ENCODE measurements at places on chromosomes 11 and 22.

DNA sequence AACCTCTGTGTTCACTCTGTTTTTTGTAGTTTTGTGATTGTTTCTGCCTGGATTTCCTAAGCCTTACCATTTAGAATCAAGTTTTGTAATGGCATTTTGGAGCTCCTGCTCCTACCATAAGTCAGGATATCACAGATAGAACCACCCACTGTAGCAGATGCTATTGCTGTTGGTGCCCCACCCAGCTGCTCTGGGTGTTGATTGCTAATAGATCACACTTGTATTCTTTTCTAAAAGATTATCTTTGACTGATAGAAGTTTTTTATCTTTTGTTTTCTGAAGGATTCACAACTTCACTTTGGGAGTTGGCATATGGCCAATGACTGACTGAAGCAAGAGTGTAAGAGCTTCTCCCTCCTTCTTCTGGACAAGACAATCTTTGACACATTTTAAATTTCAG is 76.0 kb downstream of the EHF start:
- no peak for DNase-seq

- DNase-seq, result no peak
Observed at GRCh38 chr11:114953039-114953438, 274.7 kb downstream of the NXPE2 start.

DNA sequence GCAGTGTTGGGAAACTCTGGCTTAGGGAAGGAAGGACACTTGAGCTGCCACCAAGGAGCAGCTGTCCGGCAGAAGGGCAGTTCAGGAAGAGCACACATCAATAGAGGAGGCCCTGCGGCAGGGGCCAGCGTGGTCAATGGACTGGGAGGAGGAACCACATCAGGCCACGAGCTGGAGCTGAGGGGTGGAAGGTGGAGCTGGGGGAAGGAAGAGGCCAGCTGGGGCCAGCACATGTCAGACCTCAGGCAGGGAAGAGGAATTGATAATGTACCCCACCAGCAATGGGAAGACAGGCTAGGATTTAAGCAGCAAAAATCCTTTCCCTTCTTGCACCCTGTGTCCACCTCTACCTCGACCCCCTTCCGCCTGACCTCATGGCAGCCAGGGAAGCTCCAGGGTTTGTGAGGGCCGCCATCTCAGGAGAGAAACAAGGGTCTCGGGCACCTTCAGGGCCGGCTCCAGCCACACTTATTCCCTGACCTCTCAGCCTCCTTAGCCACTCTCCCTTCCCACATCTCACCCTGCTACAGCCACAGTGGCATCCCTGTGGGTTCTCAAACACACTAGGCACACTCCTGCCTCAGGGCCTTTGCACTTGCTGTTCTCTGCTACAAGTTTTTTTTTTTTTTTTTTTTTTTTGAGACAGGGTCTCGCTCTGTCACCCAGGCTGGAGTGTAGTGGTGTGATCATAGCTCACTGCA is 157.8 kb upstream of the GRK3 start:
- DNase-seq, result no peak

DNA sequence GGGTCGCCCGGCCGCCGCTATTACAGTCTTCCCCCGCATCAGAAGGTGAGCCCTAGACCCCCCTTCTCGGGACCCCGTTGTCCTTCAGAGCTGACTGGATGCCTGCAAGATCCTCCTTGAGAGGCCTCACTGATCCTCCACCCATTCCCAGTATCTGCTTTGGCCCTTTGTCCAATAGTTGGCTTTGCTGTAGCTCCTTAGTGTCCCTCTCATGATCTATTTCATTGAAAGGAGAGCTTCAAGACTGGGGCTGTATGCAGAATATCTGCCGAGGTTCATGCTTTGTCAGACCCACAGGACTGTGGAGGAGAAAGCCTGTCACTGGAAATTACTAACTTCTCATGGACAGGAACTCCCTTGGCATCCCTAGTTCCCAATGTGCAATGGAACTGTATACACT is 499 bp downstream of the DLAT start:
- DNase-seq, result no peak

GRCh38 chr22:45777852-45778375 is 106.3 kb downstream of the ATXN10 start:
- DNase-seq, result no peak

GRCh38 chr11:75527938-75528735 is 2.4 kb upstream of the GDPD5 start:
- no peak for DNase-seq

DNA sequence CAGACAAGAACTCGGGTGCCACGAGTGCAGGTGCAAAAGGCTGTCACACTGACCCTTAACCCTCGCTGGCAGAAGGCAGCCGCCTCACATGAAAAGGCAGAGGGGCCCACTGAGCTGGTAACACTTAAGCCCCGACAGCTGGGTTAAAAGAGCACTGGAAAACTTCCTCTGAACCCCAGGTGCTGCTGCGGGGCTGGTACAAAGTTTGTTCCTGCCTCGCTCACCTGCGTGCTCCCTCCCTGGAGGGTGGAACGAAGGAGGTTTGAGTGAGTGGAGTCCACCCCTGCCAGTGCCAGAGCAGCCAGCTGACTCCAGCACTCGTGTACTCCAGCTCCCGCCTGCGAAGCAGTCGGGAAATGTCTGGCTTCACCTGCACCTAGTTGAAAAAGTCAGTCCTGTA is 12.6 kb downstream of the SULT4A1 start:
- DNase-seq, result no peak

DNA sequence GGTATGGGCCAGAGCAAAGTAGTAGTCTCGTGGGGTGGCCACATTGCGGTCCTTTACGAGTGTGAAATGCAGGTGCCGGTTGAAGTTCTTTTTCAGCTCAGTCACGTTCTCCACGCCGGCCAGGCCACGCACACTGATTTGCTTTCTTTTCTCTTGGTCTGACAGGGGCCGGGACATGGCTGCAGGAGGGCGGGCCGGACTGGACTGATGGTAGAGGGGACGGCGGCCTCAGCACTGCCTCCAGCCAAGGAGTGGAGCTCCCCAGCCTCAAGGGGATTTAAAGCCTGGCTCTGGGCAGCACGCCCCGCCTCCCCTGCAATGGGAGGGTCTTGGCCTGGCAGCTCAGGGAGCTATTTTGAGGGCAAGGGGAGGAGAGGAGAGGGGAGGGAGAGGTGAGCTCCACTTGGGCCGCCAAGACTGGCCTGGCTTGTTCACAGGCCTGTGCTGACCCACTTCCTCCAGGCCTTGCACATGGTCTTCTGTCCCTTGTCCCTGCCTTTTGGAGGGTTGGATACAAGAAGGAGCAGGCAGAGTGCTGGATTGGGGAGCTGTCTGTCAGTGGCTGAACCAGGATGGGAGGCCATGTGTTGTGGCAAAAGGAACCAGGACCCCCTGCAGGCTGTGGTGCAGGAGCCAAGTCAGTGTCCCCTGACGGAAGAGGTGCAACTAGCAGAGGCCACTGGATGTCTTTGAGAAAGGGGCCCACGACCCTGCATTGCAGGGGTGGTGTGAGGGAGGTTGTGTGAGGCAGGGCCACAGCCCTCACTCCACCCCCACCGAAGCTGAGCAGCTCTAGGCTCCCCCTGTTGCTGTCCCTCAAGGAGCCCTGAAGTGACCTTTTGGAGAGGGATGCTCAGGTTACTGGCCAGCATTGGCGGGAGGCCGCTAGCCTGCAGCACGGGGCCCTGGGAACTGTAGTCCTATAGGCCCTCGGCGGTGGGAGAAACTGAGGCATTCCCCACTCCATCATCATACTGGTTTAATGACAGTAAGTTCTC is at the start of gene PYGM:
Gene PYGM, minus strand, starts transcription at position 253 of the 998 bp plus-strand sequence. Its CDS starts 76 bp downstream, at position 177.
- DNase-seq, result no peak

DNA sequence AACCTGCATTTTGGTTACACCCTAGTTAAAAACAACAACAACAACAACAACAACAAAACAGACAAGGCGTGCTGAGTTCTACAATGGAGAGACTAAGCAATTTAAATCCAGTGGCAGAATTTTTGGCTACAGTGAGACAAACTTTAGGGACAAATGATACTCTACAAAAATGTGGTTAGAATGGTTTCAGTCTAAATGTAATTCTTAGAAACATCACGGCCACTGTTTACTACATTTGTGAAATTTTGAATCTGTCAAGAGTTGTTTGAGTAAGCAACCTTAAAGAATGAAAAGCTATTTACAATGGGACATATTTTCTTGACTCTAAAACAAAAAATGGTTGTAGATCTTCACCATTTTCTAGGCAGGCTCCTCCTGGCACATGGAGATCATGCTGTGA is 259.4 kb downstream of the SWAP70 start:
- no peak for DNase-seq

- DNase-seq, result no peak
Observed at GRCh38 chr22:28792491-28793383, 7.6 kb downstream of the XBP1 start.

- DNase-seq, result no peak
Observed at GRCh38 chr11:106137758-106138157, 60.3 kb downstream of the AASDHPPT start.

DNA sequence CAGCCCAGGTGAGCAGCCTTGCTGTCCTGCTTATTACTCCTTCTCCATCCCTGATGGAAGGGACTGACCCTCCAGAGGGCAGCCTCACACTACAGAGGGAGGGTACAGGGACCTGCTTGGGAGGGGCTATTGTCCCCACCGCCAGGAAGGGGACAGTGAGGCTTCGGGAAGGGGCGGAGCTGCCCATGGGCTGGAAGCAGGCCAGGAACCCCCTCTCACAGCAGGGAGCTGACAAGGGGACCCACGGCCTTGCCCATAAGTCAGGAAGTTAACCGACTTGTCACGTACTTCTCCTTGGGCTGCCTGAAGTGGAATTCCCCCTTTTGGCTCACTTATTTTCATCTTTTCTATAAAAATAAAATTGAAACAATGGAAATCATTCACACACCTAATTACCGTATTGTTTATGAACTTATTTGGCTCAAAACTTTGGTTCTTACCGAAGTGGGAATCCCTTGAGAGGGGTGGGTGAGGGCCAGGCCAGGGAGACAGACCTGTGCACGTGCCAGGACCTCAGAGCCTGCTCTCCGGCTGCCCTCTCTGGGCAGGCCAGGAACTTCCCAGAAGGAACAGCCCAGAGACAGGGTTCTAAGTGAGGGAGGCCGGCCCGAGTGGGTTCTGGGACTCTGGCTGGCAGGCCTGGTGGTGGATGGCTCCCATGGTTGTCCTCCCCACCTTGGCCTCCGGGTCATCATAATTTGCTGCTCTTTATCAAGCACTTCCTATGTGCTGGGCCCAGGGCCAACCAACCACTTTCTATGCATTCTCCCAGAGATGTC is 5.8 kb downstream of the MGAT3 start:
- no peak for DNase-seq

GRCh38 chr11:77886401-77886800 is 65.5 kb downstream of the AAMDC start:
- no peak for DNase-seq

- no peak for DNase-seq
Observed at GRCh38 chr11:129538323-129538722, 162.7 kb downstream of the BARX2 start.

DNA sequence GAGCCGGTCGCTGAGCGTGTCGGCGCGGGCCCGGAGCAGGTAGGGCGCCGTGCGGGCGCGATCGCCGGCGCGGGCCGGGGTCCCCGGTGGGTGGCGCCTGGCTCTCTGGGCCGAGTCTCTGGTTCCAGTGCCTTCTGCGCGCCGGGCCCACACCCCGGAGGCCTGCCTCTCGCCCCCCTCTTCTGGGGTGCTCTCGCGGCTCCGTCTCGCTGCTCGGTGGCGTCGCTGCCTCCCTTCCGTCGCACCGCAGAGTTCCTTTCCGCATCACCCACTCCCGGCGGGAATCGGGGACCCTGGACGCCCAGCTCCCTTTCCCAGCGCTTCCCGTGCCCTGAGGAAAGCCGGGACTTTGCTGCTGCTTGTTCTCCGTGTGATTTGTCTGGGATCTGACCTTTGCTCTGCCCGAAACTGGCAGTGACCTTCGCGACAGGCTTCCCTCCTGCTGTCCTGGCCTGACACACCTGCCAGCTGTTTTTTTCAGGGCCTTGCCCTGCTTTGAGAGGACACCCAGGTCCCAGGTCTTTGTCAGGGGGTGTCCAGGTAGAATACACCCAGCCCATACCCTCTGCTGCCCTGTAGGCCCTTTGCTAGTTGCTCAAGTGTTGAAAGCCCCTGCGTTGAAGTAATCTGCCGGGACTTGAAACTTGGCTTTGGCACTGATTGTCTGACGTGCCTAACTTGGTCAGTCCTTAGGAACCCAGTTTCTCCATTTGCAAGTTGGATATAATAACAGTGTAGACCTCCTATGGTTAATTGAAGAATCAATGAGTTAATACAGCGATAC is 711 bp downstream of the FDX1 start:
- no peak for DNase-seq

- DNase-seq, result no peak
Observed at GRCh38 chr11:2314136-2314524, 12.3 kb downstream of the TSPAN32 start.

DNA sequence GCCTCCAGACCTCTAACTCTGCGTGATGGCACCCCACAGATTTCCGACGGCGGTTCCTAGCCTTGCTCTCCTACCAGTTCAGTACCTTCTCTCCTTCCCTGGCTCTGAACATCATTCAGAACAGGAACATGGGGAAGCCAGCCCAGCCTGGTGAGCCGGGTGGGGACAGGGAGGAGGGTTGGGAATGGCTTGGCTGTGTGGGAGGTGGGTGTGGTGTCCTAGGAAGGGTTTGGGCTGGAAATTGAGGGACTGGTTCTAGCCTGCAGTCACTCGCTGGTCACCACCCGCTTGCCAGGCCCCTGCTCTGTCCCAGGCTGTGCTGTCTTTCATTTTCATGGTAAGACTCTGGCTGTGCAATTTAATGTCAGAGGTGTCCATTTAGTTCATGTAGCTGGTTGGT is 33.9 kb downstream of the NAT10 start:
- DNase-seq, result no peak

- DNase-seq, result no peak
Observed at GRCh38 chr11:124732230-124732629, 7.5 kb upstream of the NRGN start.

- no peak for DNase-seq
Observed at GRCh38 chr11:66767666-66768065, 38.6 kb upstream of the SPTBN2 start.

DNA sequence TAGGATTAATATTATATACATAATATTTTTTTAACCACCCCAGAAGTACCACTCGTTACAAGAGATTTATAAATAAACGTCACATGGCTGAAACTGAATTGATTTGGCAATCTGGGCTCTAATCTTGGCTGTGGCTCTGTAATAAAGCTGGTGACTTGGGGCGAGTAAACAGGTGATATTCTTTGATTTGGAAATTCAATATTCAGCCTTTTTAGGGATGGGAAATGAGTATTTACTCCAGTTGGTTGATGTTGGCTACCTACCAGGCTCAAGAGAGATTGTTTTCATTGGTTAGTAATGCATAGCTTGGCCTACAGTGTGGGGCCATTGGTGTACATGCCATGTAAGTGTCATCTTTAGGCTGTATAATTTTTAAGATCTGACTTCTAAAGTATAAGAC is 117.7 kb upstream of the SORL1-AS1 start:
- no peak for DNase-seq

DNA sequence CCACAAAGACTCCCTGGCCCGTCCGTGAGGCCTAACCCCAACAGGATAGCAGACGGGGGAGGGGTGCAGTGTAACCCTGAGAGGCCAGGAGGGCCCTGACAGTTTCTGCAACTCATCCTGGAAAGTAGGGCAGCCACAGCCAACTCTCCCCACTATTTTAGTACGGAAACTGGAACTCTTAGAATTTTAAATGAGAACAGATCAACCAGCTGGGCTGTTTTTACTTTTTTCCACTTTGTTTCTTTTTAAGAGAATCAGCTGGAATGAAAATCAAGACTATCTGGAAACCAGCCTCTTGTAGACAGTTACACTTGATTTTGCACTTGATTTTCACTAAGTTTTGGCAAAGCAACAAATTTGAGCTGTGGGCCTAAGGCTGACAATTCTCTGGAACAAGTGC is 42.7 kb upstream of the NRIP3 start:
- no peak for DNase-seq

GRCh38 chr11:102279641-102280170 is 37.6 kb upstream of the BIRC3 start:
- no peak for DNase-seq

GRCh38 chr11:37394236-37394870 is 796.3 kb upstream of the RAG2 start:
- DNase-seq, result no peak
